ENCODE measurements at places on chromosomes 16 and 17. TPM values are rescaled to one million over a fixed set of nuclear protein-coding genes. Genes with fewer than 3 reads are reported as not detected.
A peak's percentile ranks its signal among the peaks of the same experiment; 100 is the strongest.

The CD79B gene
- not detected for polyA plus RNA-seq

The ABCA9 gene
- polyA plus RNA-seq, result 0.24 TPM

The SYNGR3 gene
- 1.3 TPM for polyA plus RNA-seq

The AATF gene
- 50.2 TPM for polyA plus RNA-seq

The RASD1 gene
- 1.2 TPM for polyA plus RNA-seq

The CD300E gene
- polyA plus RNA-seq, result not detected

DNA sequence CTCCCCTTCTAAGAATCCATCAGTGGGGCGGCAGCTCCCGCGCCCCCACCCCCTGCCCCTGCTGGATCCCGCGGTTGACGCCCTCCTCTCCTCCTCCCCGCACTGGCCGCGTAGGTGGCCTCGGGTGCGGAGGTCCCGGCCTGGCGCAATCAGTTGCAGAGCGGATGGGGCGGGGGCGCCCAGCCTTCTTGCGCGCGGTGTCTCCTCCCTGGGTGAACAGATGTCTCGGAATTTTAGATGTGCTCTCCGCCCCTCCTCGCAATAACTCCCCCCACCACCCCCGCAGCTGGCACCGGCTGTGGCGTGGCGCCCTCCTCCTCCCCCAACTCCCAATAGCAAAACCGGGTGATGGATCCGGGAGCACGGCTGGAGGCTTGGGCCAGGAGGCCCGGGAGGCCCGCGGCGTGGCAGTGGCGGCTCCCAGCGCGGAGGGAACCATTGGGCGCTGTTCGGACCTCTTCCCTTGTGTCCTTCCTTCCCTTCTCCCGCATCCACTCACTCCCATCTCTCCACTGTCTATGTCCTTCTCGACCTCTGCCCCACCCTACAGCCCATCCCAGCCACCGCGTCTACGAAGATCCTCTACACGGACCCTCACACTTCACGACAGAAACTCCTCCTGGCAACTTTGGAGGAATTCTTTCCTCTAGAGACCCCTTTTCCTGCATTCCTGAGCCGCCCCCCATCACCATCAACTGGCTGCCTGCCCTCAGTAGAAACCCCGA, 11.0 kb downstream of the NEUROD2 start:
- H3K4me1 ChIP-seq, result no peaks in the 10 kb centered on the region
- H3K27ac ChIP-seq, result no peak overlapping the region
- no peaks in the 10 kb centered on the region for H3K36me3 ChIP-seq
- H3K27me3 ChIP-seq, result peaks cover 70% of the 10 kb centered on the region
- H3K4me3 ChIP-seq, result no peak overlapping the region

DNA sequence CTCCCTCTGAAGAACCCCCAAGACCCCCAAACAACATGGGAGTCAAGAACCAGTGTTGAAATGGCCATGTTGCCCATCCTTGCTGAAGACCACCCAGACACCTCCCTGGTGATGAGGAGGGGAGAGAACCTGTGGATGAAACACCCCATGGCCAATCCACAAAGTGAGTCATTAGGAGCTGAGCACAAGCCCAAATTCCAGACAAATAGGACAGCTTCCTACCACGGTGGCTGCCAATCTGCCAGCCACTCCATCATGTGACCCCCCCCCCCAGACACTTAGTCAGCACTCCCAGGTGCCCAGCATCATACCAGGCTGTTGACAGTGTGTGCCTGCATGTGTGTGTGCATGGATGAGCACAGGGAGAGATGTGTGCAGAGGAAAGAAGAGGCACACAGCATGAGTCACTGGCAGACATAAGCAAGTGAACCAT, 26.4 kb upstream of the RPL38 start:
- 0 out of 2 replicates have a peak, but pooled peaks cover 18% of the 10 kb centered on the region for H3K27me3 ChIP-seq
- H3K27ac ChIP-seq, result no peak overlapping the region
- DNase-seq, result peak; percentile 63
- no peaks in the 10 kb centered on the region for H3K36me3 ChIP-seq
- no peak overlapping the region for H3K4me3 ChIP-seq
- H3K4me1 ChIP-seq, result no peaks in the 10 kb centered on the region

- H3K36me3 ChIP-seq, result no peaks in the 10 kb centered on the region
- no peak overlapping the region for H3K27ac ChIP-seq
- H3K27me3 ChIP-seq, result no peaks in the 10 kb centered on the region
- H3K4me3 ChIP-seq, result no peak overlapping the region
- H3K4me1 ChIP-seq, result peaks cover 24% of the 10 kb centered on the region
- DNase-seq, result no peak
Observed at GRCh38 chr16:85460252-85461021, 152.7 kb upstream of the GSE1 start.

DNA sequence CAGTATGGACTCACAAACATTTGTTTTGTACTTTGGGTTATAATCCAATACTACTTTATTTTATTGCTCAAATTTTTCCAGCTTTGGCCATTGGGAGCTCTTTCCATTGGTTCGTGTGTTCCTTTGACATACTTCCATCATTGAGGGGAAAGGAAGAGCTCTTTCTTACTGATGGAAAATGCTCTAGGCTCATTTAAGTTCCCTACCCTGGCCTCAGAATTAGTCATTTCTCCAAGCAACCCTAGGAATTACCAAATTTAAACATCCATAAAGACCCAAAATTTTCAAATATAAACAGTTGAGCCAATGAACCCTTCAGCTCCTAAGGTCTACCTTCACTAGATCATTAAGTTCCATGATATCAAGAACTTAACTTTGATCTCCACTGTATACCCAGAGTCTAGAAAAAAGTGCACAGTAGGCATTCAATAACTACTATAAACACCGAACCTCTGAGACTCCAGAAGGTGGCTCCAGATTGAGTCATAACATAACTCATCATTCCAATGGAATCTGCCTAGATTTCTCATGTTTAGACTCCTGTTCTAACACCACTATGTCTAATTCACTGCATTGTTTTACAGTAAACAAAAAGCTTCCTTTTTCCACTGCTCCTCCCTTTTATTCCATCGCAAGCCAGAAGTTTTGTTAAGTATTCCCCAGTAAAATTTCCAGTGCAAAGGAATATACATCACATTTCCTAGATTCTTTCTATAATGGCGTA, 39.0 kb downstream of the SMURF2 start:
- peak overlapping the region; percentile 59 for H3K27ac ChIP-seq
- peaks cover 14% of the 10 kb centered on the region for H3K36me3 ChIP-seq
- DNase-seq, result peak; percentile 91
- H3K4me3 ChIP-seq, result peak overlapping the region; percentile 25

- H3K4me3 ChIP-seq, result no peak overlapping the region
- no peaks in the 10 kb centered on the region for H3K27me3 ChIP-seq
- no peak overlapping the region for H3K27ac ChIP-seq
- no peak for DNase-seq
- no peaks in the 10 kb centered on the region for H3K4me1 ChIP-seq
- no peaks in the 10 kb centered on the region for H3K36me3 ChIP-seq
Observed at GRCh38 chr17:18136357-18136756, 27.8 kb downstream of the MYO15A start.

DNA sequence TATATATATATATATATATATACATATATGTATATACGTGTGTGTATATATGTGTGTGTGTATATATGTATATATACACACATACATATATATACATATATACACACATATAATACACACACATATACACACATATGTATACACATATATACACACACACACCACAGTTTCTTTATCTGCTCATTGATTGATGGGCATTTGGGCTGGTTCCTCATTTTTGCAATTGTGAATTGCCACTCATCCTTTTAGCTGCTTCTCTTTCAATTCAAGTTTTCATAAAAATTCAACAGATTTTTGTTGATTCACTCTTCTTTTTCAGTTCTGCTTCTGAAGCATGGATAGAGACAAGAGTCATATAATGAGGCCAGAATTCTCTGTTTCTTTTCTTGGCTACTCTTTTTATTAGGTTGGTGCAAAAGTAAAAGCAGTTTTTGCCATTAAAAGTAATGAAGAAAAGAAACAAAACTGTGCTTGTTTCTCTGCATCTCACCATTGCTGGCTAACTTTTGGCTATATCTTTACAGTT, 44.5 kb downstream of the SLFN5 start:
- H3K27ac ChIP-seq, result no peak overlapping the region
- H3K36me3 ChIP-seq, result no peaks in the 10 kb centered on the region
- no peaks in the 10 kb centered on the region for H3K27me3 ChIP-seq
- no peak overlapping the region for H3K4me3 ChIP-seq
